Ureter (tissue), 1 donor: ENCODE measurements at places on chromosomes 13 and 19. TPM values are rescaled to one million over a fixed set of nuclear protein-coding genes. Genes with fewer than 3 reads are reported as not detected.

DNA sequence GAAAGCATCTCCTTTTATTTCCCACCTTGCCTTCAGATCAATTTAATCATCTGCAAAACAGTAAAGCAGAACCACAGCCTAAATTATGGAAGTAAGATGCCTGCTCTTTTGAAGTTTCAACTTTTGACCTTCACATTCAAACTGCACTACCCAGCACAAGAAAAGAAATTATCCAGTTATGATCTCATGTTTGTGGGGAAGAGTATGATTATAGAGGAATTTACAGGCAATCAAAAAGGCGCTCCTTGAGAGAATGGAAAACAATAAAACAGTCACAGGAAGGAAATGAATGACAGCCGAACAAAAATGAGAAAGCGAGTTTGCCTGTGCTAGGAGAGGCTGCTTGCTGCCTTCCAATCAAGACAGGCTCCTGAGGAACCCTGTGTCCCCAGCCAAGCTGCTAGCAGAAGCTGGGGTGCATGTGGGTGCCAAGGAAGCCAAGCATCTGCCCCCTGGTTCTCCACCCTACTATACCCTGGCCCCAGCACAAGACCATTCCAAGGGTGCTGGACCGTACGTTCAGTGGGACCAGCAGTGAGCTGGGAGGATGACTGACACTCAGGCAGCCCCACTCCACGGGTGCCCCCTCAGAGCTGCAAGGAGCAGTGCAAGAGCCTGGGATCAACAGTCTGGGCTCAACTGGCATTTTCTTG is 47.8 kb downstream of the PEPD start:
- no peak for DNase-seq

The USF2 gene
- total RNA-seq: 113 TPM

DNA sequence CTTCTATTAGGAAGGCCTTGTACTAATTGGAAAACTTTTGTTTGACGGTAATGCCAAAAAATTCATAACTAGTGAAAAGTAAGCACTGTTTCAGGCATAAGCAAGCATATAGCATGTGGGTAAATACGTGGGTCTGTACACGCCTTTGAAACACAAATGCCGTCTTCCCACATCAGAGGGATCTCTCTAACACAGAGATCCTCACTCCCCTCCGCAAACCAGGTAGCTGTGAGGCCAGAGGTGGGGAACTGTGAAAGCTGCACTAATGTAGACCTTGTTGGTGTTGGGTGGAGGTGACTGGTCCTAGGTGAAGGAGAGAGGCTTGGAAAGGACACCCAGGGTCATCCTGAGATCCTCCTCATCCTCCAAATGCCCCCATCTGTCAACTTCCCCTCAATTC is 16.0 kb upstream of the POU2F2 start:
- DNase-seq: no peak

DNA sequence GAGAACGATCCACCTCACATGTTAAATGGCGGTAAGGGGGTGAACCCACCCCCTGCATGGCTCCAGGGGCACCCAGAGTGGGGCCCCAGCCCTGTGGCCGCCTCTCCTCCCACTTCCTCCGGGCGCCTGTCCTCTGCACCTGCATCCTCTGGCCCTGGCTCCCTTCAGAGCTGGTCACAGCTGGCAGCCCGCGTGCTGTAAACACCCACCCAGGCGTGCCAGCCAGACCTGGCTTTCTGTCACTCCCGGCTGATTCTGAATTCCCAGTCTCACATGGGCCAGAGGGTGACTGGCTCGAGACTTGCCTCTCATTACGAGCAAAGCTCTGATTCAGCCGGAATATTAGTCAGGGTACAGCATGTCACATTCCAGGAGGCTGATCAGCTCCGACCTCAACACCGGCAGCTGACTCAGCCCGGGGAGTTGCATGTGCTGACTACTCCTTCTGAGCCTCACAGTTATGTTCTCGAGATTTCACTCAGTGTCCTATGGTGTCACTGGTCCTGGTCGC is 75.1 kb downstream of the GNG7 start:
- peak; percentile 80 for DNase-seq

GRCh38 chr19:42229301-42229854 is 9.3 kb downstream of the ZNF526 start:
- no peak for DNase-seq

The KLK4 gene
- total RNA-seq: not detected

- no peak for DNase-seq
Measured at GRCh38 chr19:40666803-40667438, 23.5 kb downstream of the NUMBL start.

The DZIP1 gene
- total RNA-seq: 17.2 TPM

DNA sequence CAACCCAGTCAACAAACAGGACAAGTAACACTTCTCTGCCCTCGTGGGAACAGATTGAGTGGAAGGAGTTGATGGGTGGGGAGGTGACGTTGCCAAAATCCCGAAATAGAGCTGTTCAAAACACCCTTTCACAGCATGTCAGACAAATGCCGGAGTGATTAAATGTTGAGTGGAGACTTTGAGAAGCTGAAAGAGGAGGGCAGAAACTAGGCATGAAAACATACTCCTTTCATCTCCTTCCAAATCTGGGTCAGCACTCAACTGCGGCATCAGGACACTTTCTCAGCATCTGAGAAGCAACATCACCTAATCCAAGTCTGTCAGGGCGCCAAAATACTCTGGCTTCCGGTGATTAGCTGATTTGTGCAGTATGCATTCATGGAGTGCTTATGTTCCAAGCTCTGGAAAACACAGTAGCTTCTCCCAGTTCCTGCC is 51.5 kb upstream of the MRI1 start:
- DNase-seq: no peak

DNA sequence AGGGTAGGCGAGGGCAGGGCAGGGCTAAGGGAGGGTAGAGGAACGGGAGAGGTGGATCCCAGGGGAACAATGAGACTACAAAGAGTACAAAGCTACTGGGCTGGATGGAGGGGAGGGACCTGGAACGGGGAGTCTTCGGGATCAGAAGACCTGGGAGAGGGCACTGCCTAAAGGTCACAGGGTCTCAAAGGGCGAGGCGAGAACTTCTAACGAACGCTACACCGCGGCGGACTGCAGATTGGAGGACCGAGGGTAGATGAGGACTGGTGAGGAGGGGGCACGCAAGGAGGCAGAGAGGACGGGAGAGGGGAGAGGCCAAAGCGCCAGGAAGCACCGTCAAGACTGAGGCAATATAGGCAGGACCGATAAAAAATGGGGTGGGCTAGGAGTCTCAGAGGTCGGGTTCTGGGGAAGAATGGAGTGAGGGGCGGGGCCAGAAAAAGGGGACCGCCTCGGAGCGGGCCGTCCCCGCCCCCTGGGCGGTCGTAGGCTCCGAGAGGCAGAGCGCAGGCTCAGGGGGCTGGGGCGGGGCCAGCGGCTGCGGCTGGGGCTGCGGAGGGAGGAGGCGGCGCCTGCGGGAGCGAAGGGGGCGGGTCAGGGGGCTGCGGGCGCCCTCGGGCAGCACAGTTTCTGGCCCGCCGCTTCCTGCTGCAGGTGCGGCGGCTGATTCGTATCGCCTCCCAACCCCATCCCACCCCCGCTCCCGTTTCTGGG is 1.3 kb upstream of the KCNC3 start:
- DNase-seq: peak; percentile 79

The GPR108 gene
- total RNA-seq: 74.0 TPM

DNA sequence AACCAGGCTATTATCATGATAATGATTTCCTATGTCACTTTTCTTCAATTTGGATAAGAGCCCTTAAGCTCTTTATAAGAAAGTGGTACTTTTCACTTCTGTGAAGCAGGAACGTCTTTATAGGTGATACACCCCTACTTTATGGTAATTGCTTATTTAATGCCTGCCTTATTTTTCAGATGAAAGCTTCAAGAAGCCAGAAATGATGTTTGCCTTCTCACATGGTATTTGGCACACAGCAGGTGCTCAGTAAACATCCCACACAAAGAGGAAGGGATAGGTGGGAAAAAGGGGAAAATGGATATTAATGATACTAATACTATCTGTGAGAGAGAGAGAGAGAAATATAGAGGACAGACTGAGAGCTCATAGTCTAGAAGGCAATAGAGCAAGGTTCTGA is 29.0 kb upstream of the WASF3 start:
- no peak for DNase-seq

The ZNF90 gene
- 39.2 TPM for total RNA-seq

GRCh38 chr13:44365008-44365407 is 8.6 kb upstream of the SERP2 start:
- DNase-seq: no peak

- no peak for DNase-seq
Measured at GRCh38 chr19:2613507-2614295, 88.8 kb downstream of the GNG7 start.

DNA sequence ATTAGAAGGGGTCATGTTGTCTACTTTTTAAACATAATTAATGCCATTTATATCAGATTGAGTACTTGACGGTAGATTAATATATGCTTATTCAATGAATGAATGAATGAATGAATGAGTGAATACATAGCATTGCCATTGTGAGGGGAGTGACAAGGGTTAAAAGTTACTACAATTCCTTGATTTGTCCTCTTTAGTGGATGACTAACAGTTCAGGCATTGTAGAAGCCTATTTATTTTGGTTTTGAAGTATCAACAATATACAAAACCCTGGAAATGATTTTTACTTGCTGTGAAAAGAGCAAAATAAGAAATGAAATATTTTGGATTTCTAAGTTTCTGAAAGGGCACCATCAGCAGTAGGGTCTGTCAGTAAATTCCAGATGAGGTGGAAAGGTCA is 122.7 kb downstream of the CYSLTR2 start:
- DNase-seq: no peak

DNA sequence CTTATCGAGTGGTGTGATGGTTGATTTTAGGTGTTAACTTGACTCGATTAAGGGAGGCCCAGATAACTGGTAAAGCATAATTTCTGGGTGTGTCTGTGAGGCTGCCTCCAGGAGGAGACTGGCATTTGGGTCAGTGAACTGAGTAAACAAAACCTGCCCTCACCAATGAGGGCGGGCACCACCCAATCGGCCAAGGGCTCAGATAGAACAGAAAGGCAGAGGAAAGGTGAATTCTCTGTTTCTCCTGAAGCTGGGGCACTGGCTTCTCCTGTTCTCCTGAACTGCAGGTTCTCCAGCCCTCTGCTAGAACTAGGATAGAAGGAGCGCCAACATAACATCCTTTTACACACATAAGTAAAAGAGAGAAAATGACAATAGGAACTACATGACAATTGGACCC is 35.1 kb downstream of the ESD start:
- DNase-seq: no peak

DNA sequence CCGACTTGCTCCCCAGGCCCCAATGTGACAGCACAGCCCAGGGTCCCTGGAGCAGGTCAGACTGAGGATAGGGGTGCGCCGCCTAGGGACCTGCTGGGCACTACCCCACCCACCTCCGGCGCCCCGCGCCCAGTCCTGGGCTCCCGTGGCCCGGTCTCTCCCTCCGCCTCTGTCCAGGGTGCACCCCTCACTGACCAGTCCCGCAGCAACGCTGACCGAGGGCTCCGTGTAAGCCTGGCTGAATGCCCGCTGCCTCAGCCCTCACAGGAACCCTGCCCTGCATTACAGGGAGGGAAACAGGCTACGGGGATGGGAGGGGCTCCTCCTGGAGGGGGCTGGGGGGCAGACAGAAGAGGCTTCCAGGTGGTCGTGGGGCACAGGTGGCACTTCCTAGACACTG is 31.7 kb downstream of the GPX4 start:
- DNase-seq: no peak

DNA sequence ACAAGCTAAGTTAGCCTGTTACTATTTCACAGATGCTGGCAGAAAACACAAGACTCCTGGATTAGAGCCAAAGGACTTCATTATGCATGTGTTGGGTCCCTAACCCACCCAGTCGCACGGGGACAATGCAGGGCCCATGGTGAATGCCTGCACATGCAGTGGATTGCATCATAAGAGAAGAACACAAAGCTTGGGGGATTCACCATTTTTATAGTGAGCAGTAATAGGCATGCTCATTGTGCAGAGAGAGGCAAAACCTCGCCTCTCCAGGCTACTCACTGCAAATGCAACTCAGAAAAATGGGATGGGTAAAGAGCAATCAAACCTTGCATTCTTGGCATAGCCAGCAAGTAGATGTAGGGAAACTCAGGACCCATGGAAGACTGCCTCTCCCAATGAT is 115.8 kb downstream of the DIAPH3 start:
- no peak for DNase-seq

DNA sequence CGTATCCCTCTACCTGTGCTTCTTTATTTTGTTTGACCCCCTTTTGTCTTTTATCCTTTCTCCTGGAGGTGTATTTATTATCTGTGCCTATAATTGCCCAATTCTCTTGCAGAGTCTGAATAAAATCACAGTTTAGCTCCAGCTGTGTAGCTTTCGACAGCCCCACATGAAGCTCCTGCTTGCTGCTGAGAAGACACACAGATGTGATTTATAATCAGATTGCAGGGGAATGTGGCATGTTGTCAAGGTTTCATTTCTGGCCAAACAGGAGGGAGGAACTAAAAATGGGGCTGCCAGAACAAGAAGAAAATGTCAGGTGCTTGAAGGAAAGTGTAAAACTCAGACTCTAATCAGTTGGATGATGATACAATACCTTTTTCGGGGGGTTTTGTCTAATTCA is 22.7 kb downstream of the CCNA1 start:
- DNase-seq: no peak

DNA sequence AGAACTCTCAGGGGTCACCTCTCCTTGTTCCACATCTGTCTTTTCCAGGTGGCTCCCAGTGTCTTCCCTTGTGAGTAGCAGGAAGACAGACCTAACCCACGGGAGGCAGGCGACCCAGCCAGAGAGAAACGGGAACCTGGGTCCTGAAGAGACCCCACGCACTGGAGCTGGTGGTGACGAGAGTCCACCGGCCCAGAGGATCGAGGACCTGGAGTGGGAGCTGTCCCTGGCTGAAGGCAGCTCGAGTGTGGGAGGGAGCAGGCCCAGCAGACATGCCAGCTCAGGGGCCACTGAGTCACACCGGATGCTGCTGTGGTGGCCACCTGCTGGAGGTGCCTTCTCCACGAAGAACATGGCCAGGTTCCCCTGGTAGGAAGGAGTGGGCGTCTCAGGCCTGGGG is 66.5 kb upstream of the ATP12A start:
- DNase-seq: no peak

The FCHO1 gene
- 4.8 TPM for total RNA-seq

DNA sequence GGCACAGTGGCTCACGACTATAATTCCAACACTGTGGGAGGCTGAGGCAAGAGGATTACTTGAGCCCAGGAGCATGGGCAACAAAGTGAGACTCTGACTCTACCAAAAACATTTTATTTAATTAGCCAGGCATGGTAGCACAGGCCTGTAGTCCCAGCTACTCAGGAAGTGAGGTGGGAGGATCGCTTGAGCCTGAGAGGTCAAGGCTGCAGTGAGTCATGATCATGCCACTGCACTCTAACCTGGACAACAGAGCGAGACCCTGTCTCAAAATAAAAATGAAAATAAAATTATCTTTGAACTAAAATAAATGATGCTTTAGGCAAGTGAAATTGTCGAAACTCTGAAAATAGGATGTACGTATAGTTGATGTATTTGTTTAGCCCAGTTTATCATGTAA is 8.2 kb upstream of the CLN5 start:
- DNase-seq: no peak

The KASH5 gene
- total RNA-seq: not detected
